ENCODE measurements at places on chromosomes 12 and 14.

DNA sequence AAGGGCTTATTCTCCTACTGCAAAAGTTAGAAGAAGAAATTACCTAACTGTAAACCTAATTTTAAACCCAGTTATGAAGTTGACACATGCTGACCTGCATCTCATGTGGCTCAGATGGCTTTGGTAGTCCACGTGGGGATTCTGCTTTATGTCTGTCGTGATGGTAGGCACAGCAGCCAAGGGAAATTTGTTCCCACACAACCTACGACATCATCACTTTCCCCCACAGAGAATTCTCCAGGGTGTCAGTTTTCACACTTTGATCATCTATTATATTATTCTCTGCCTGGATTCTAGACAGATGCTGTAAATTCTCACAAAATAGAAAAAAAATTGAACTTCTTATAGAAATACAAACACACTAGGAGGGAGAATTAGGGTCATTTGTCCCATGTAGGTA is 70.6 kb downstream of the PTHLH start:
- DNase-seq, result no peak

GRCh38 chr12:26242683-26243082 is 47.3 kb downstream of the SSPN start:
- no peak for DNase-seq

DNA sequence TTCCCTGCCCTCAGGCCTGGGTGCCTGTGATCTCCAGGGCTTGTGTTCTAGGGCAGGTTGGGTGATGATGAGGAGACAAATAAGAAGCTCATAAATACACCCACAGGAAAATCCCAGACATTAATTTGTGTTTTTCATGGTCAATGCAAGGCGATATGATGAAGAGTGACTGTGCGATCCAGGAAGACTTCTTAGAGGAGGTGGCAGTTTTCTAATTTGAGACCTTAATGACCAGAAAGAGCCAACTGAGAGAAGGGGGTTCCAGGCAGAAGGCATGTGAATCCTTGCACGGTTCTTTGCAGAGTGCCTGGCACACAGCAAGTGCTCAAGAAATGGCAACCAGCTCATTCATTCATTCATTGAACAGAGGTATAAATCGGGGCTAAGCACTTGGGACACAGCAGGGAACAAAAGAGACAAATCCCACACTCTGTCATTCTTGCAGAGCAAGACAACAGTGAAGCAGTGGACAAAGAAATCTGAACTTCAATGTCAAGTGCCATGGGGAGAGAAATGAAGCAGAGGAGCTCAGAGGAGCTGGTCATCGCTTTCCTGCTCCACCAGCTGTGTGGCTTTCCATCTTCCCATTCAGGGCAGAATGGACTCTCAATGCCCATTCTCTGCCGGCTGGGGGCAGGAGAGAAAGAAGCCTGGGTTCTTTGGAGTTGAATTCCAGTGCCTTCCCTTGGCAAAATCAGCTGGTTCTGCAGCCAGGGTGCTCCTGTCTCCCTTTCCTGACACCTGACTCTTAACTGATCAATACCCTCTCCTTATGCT is 128.3 kb downstream of the AACS start:
- DNase-seq, result no peak

DNA sequence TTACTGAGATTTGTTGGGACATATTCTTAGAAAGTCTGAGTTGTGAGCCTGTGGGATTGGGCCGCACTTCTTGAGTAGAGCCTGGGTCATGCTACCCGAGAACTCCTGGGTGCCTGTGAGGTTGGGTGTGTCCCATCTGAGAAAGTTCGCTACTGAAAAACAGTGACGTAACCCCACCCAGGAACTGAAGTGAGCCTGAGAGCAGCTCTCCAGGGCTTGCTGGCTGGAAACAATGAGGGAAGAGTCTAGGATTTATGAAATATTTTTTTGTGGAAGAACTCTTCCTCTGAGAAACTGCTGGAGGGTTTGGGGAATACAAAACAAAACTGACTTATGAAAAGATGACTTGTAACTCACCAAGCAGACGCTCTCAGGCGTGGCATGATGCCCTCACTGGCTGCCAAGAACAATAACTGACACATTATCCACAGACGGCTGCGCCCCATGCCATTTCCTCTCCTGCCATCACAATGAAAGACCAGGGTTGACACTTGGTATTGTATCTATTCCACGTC is 69.2 kb downstream of the RASSF3 start:
- no peak for DNase-seq

DNA sequence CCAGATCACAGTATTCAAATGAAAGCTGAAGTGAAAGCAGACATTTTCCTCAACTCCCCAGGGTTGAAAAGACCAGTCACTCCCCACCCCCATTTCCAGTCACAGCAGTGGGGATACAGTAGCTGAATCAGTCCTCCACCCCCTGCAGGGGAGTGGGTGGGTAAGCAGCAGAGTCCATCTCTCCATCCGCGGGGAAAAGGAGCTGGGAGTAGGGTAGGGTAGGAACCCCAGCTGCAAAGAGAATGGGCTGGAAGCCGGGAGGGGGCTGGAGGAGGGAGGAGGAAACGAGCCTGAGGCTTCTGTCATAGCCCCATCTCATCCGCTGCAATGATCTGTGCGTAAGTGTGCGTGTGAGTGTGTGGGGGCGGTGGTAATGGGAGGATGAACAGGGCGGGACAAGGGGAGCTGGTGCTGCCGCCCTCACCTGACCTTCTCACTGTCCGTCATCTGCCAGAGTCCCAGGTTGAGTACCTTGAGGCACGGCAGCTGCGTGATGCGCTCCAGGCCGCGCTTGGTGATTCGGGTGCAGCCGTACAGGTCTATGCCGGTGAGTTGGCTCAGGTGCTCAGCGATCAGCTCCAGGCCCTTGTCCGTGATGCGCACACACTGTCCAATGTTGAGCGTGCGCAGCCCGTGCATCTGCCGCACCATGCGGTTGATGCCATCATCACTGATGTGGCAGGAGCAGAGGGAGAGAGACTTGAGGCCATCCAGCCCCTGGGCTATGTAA is 1.8 kb downstream of the FBXL14 start:
- peak; percentile 71 for DNase-seq

DNA sequence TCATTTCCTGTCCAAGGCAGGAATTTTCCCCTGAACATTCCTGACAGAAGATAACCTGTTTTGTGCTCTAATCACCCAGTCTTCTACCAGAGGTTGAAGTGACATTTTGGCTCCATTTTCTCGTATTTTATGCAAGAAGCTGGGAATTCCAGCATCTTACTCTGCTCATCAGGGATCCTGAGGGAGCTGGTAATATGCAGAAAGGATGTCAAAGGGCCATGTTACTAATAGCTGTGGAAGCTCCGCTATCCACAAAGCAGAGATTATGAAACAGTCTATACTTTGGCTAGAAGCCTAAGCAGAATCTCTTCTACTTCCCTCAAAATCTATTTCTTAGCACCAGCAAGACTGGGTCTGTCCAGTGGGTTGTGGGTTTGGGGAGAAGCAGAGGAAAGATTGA is 613.0 kb downstream of the DIO2 start:
- DNase-seq, result no peak

DNA sequence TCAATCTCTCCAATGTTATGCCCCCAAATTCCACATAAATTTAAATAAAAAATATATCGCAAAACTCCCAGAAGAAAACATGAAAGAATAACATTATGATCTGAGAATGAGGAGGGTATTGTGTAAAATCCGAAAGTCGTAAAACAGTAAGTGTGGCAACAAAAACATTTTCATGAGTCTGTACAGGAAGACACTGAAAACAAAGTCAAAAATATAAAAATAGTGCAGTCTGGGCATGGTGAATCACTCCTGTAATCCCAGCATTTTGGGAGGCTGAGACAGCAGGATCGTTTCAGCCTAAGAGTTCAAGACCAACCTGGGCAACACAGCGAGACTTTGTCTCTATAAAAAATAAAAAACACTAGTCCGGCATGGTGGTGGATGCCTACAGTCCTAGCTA is 57.1 kb downstream of the SPTLC2 start:
- no peak for DNase-seq

DNA sequence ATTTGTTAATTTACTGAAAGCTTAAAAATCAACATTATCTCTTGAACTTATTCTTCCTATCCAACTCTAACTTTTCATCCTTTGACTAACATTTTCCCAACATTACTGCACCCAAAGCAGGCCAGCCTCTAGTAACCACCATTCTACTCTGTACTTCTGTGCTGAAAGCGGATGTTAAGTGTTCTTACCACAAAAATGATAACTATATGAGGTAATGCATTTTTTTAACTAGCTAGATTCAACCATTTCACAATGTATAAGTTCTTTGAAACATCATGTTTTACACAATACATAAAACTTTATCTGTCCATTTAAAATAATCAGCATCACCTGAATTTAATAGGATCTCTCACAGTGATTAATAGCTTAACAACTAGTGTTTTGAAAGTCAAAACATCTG is 468.5 kb upstream of the MGAT4C start:
- DNase-seq, result no peak

DNA sequence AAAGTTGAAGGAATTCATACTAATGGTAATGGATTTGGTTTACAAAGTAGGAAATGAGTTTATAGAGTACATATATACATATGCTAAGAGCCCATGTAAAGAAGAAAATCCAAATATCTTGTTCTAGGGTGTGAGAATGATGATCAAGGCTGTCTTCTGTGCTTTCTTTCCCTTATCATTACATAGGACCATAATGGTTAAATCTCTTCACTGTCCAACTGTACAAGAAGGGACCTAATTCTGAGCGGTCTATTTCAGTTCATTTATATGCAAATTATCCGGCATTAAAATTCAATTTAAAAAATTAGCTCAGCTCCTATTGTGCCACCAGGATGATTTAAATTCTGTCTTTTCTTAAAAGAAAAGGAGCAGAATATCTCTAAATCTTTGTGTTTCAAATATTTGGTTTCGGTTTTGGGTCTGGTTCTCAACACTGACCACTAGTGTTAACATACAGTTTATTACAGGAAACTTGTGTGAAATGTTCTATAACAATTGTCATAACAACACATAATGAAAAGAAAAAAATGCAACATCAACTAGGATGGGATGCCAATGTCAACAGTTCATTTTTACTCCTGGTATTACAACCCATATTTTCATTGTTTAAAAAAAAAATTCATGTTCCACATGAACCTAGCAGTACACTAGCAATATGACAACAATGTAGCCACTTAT is 16.8 kb downstream of the OR4K1 start:
- DNase-seq, result no peak

- DNase-seq, result no peak
These were observed 18.8 kb downstream of the CEP170B start for GRCh38 chr14:104883681-104884361.

DNA sequence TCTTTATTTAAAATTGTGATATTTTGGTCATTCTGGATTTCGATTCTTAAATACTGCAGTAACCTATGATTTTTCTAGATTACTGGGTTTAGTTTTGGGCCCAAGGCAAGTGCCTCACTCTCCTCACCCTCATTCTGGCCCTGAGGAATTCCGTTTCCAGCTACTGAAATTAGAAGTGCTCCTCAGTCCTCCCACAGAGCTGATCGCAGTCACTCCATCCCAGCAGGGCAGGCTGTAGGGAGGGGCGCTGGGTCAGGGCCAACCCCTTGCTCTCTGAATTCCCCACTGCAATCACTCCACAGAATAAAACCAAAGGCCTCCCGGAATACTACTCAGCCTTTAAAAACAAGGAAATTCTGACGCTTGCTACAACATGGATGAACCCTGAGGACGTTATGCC is 66.5 kb upstream of the DIO3 start:
- DNase-seq, result no peak

DNA sequence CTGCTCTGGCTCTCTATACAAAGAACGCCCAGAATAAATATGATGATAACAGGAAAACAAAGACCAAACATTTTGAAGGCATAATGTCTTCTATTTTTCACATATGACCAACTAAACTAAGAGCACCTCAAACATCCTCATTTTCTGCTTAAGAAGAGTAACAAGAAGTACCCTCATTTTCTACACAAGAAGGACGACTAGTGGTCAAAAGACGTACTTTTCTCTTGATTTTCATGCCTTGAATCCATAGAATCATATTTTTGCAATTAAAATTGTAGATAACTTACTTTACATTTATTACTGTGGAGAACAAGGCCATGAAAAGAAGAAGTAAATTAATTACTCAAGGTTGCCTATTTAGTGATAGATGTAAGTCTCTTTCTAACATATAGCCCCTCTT is 358.6 kb downstream of the DUSP6 start:
- peak; percentile 70 for DNase-seq

- DNase-seq, result no peak
These were observed 145.3 kb downstream of the BCAT1 start for GRCh38 chr12:24803430-24804245.

DNA sequence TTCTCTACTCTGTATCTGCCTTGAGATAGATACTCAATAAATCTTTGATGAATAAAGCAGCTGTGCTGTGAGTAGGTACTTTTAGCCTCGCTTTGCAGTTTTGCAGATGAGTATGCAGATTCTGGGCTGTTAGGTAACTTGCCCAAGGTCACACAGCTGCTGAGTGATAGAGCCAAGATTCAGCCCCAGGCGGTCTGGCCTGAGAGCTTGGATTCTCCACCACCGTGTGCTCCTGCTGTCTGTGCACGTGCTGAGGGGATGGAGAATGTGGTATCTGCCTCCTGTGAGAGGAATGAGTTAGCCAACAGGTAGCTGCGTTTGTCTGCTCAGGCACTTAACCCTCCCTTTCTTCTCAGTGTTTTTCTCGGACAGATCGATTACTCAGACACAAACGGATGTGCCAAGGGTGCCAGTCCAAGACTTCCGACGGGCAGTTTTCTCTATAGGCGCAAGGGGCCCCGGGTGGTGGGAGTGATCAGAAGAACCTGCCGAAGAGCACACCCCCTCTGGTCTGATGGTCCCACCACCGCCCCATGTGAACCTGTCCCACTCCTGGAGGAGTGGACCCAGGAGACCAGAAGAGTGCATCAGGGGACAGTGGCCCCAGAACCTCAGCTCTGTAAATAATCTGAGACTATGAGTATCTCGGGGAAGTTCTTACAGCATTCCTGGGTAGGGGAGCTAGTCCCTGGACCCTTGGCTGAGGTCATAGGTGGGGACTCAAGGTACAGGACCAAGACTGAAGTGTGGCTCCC is 6.6 kb upstream of the CSAD start:
- DNase-seq, result no peak

GRCh38 chr12:96208801-96209549 is 14.8 kb downstream of the ELK3 start:
- peak; percentile 20 for DNase-seq

DNA sequence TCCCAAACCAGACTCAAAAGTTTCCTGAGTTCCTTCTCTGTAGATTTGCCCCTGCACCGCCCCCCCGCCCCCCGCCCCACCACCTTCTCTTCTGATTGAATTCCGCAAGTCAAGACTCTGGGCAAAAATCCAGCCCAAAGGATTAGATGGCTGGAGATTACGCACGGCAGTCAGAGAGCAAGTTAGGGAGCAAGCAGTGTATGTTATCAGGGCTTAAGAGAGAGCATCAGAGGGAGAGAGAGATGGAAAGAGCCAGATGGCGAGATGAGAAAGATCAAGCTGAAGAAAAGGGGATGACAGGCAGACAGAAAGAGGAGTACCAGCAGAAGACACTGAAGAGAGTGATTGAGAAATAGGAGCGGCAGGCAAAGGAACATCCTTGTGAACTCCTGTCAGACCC is 13.9 kb upstream of the ANKRD33 start:
- no peak for DNase-seq

- DNase-seq, result no peak
These were observed 236.4 kb downstream of the VRK1 start for GRCh38 chr14:97033556-97034081.

- DNase-seq, result no peak
These were observed 197.7 kb downstream of the BCAT1 start for GRCh38 chr12:24751181-24751580.

- no peak for DNase-seq
These were observed 165.9 kb downstream of the DERA start for GRCh38 chr12:16076970-16077522.

All from NCI-H526 (cell line).